ENCODE measurements at places on chromosomes 11 and 22.

DNA sequence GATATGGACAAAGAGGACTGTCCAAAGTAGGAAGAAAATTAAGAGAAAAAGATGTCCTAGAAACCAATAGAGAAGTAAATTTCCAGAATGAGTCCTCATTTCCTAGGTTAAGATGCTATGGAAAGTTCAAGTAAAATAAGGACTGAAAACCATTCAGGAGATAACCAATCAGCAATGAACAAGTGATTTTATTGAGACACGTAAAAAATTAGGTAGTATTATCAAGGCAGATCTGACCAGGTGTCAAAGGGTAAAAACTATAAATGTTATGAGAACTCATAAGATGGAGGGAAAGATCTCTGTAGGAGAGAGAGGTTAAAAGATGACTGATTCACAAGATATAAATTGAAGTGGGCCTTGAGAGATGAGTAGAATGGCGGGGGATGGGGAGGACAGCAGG is 50.2 kb downstream of the SPATA19 start:
- DNase-seq, result no peak

- DNase-seq, result no peak
Observed at GRCh38 chr11:71250523-71251150, 1.7 kb downstream of the SHANK2 start.

DNA sequence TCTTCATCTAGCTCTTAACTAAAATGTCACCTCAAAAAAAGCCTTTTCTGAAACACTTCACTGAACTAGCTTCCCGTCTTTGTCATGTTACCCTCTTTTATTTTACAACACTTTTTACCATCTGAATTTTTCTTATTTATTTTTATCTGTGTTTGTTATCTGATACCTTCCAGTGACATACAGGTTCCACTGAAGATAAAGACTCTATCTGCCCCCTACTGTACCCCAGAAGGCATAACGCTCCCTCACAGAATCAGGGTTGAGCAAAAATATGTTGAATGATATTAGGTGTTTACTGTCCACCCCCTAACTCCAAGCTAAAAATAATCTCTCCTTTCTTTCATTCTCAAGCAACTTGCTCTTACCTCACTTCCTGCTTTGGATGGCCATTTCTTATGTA is 654.2 kb downstream of the NELL1 start:
- no peak for DNase-seq

DNA sequence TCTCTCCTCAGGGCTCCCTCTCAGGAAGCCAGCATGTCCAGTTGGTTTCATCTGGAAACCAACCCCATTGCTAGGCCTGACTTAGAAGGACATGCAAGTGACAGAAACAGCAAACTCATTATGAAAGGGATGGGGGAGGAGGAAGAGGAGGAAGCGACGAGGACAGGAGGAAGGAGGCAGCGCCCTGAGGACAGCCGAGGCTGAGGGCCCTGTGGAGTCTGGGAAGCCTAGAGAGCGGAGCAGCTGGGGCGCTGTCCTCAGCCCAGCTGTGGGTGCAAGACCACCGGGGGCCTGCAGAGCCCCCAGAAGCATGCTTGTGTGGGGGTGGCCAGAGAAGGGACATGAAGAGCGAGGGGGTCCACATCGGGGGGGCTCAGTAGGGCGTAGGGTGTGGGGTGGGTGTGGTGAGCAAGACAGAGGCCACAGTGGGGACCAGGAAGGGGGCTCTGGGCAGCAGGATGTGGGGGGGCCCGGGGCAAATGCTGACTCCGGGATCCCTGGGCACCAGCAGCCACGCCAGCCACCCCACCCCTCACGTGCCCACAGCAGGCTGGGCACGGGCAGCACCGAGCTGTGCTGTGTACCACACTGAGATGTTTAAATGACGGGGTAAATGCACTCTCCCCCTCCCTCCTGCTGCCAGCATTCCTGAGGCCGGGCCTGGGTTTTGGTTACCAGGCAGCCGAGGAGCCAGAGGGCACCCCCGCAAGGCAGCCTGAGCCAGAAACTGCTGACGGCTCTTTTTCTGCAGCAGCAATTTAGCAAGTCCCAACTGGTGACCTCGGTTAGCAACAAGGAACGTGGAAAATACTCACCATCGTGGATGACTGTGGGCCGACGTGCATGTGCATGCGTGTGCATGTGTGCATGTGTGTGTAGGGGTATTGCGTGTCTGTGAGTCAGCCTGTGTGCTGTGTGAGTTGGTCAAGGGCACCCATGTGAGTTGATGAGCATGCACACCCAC is 82.7 kb upstream of the LINC01488 start:
- DNase-seq, result no peak

DNA sequence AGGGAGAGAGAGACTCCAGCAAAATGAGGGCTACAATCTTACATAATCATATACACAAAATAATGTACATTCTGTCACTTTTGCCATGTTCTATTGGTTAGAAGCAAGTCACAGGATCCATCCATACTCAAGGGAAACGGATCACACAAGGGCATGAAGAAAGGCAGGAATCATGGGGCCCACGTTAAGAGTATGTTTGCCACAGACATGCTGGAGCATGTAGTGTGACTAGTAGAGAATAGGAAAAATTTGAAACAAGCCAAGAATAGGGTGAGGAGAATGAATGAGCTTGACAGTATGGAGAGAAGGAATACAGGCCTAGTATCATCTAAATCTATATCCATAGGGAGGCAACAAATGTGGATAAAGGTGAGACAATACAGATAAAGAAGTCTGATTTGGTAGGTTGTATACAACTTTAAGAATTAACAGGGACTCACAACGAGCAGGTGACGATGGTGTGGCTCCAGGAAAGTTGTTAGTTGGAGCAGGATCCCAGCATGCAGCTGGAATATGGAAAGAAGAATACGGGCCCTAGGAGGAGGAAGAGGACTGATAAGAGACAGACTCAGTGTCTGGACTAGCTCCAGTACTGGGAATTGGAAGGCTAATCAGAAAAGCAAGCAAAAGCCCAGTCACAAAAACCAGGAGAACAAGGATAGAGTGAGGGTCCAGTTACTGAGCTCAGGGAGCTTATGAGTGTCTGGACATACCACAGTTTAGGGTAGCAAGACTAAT is 301.7 kb upstream of the PITPNB start:
- DNase-seq, result no peak

- DNase-seq, result no peak
Observed at GRCh38 chr22:38104084-38104483, 6.4 kb downstream of the BAIAP2L2 start.

GRCh38 chr11:87871056-87871455 is 304.2 kb downstream of the RAB38 start:
- DNase-seq, result no peak

- DNase-seq, result no peak
Observed at GRCh38 chr11:84103096-84103495, 816.9 kb upstream of the CCDC90B start.

DNA sequence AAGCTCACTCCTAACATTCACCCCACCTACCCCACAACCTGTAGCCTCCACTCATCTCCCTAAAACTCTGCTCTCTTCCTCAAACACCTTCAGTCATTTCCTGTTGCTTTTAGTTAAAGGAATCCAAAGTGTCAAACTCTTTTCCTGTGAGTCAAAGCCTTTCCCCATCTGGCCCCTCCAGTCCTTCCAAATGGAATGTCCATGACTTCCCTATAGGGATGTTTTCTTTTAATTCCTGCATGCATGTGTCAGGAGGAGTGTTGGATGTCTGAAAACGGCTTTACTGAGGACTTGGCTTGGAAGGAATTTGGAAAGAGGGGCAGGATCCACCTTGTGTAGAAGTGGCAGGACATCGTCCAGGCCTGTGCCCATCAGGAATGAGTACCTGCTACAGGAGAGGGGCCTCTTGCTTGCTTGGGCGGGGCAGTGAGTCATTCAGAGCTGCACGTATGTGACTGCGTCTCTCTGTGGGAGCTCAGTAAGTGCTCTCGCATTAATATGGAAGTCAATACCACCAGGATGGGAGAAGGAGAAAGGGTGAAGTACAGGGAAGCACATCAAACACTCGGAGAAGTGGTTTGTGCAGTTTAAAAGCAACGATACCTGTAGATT is 491.9 kb downstream of the OPCML start:
- no peak for DNase-seq

DNA sequence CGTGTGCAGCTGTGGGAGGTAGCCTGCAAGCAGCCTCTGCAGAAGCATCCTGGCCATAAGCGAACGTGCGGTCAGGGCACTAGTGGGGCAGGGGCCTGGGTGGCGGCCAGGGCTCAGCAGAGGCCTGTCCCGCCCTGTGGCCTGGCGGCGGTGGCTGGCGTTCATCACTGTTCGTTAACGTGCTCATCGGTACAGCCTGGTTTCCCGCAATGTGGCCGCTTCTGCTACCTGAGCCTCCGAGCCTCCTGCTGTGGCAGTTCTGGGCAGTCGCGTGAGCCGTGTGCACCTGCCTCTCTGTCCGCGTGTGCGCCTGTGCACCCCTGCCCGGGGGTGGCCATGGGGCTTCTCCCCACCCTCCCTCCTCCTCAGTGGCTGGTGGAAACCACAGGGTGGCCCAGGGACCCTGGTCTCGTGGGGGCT is 117.9 kb downstream of the KCNQ1OT1 start:
- DNase-seq, result peak; percentile 36

GRCh38 chr22:32725369-32725988 is 76.0 kb upstream of the TIMP3 start:
- DNase-seq, result no peak

- DNase-seq, result no peak
Observed at GRCh38 chr22:35661464-35661863, 13.2 kb downstream of the APOL6 start.

DNA sequence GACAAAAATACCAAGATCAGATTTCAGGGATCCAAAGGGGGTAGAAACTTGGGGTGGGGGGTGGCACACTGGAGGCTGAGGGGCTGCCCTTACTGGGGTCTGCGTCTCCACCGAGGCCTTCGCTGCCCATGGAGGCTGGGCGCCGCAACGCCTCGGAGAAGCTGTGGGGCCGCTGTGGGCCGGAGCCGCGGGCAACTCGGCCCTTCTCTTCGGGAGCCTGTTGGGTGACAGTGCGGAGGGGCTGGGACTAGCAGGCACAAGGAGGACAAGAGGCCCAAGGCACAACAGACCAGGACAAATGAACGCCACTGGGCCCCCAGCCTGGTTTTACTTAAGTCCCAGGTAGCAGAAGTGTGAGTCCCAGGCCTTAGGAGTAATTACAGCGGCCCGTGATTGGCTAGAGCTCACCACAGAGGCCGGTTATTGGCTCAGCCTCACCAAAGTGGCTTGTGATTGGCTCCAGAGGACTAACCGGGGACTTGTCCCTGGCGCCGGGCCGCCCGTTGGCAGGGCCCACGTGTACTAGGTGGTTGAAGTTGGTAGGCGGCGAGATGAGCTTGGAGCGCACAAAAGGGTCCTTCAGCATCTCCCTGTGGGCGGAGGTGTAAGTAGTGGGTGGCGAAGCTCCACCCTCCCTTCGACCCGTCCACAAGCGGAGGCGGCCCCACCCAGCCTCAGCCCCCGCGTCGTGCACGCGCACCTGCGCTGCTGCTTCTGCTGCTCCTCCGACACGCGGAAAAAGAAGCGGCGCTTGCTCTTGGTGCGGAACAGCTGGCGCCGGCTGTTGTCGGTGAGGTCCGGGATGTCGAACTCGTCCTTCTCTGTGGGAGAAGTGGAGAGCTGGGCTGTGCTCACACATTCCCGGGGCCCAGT is 16.5 kb upstream of the MEN1 start:
- no peak for DNase-seq

DNA sequence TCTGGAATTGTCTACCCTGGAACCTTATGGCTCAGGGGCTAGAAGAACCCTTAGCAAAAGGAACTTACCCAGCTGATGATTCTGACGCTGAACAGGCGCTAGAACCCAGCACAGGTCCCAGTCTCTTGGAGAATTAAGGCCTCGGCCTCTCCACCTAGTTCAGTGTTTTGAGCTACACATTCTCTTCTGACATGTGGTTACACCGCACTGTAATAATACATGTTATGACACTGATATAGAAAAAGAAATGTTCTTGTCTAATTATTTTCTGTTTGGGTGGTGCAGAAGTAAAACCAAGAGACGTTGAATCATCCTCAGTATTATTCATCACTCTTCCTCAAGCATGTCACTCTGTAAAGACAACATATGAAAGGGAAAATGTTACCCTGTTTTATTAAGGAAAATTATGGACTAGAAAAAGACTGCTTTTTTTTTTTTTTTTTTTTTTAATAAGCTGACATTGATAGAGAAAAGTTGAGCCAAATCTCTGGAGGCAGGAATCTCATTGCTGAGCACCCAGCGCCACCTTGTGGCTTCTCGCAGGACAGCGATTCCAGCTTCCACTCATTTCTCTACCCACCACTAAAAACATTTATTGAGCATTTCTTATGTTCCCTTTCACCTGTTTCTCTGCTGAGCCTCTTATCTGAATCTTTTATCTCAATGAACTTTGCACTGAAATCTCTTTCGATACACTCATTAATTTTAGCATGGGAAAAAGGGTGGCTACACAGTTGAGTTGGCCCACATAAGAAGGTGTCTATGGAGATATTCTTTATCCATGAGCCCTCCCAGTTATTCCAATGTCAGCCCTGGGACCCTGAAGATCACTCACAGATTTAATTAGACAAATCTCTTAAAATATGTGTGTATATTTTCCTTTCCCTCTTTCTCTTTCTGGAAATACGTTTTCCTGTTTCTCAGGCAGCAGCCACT is 12.6 kb upstream of the APLNR start:
- DNase-seq, result peak; percentile 76

- DNase-seq, result no peak
Observed at GRCh38 chr22:19456541-19456940, 9.0 kb upstream of the C22orf39 start.

DNA sequence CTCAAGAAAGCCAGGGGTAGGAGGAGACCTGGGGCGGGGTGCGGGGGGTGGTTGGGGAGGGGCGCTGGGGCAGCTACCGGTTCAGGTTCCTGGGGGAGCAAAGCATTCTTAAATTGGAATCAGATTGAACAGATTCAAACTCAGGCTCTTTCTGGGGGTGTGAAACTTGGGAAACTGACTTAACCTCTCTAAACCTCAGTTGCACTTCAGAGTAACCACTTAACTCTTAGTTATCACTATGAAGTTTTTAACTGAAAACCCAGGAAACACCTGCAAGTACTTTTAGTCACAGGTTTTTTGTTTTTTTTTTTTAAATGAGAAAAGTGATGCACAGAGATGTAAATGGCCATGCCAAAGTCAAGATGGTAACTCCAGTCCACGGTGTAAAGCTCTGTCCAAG is 72.0 kb downstream of the RCN1 start:
- DNase-seq, result no peak

DNA sequence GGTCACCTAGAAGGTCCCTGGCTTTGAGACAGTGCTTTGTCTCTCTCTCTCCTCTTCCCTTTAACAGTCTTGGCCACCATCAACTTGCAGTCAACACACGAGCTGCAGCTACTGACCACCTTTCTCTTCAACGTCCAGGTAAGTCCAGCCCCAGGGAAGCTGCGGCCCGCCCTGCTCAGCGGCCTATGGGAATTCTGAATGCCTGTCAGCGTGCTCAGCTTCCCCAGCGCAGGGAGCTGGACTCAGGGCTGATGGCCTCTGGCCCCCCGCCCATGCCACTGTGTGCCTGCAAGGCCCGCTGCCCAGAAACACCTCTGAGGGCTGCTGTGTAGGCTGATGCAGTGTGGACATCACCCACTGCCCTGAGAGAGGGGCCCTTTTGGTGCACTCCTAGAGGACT is 32.5 kb downstream of the GLB1L2 start:
- DNase-seq, result no peak
